ENCODE measurements at places on chromosomes 3 and 15.
A peak's percentile ranks its signal among the peaks of the same experiment; 100 is the strongest.

DNA sequence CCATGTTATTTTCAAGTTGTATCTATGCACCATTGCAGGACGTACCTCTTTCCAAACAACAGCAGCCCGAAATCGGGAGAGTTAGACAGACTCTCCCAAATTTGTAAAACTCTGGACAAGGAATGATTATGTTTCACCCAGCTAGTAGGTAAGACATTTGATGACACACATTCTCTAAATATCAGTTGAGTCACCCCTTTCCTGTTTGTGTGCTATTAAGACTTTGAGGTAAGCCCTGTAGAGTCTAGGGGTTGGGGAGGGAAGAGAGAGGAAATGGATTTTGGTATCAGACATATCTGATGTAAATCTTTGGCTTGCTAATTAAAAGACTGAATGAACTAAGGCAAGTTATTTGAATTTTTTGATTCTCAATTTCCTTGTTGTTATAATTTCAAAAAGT is 999.0 kb downstream of the TUSC7 start:
- no peak for DNase-seq

GRCh38 chr3:194537732-194538247 is 51.0 kb upstream of the ATP13A3 start:
- peak; percentile 95 for DNase-seq

DNA sequence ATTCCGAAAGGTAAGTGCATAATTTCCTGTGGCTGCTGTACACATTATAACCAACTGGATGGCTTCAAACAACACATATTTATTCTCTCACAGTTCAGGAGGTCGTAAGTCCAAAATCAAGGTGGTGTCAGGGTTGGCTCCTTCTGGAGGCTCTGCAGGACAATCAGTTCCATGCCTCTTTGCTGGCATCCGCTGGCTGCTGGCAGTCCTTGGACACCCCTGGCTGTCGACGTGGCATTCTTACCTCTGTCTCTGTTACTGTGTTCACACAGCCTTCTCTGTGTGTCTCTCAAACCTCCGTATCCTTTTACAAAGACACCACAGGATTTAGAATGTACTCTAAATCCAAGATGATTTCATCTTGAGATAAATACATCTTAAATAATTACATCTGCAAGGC is 398.8 kb upstream of the ATP10A start:
- no peak for DNase-seq

DNA sequence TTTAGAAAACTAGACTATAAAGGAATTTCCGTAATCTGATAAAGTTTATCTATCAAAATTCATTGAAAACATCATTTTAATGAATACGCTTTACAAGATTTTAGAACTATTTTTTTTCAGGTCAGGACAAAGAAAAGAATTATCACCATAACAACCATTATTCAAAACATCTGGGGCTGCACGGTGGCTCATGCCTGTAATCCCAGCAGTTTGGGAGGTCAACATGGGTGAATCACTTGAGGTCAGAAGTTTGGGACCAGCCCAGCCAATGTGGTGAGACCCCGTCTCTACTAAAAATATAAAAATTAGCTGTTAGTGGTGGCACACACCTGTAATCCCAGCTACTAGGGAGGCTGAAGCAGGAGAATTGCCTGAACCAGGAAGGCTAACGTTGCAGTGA is 260.4 kb downstream of the WNT5A start:
- DNase-seq: no peak

DNA sequence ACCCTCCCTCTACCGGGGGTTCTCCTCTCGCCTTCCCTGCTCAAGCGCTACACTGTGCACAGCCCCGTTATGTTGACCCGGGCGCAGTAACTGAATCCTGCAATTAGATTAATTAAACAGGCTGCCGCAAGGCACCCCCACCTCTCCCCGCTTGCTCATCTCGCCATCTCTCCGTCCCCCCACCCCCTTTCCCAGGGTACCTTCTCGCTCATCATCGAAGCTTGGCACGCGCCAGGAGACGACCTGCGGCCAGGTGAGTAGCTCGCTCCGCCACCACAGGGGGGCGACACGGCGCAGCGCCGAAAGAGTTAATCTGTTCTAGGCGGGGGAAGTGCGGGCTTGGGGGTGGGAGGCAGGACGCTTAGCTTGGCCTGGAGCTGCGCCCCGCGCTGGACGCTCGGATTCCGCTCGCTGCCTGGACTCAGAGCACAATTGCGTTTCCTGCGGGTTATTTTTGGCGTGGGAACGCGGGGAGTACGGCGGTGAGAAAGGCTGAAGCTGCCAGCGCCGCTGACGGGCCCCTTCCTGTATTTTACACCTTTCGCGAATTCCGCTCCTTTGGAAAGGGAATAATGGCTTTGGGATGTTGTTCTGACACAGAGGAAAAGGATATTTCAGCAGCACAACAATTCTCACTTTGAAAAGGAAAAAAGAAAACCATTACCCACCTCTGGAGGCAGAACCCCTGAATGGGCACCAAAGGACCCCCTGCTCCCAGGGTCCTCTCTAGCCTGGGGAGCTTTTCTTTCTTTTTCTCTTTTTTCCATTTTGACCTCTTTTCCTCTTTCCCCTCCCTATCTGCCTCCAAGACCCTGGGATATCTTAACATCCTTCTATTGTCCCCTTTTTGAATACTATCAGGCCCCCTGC is 1.5 kb downstream of the DLL4 start:
- no peak for DNase-seq

GRCh38 chr3:12954891-12955650 is 113.7 kb upstream of the RPL32 start:
- DNase-seq: no peak

- no peak for DNase-seq
These were observed 235.0 kb downstream of the ULK4 start for GRCh38 chr3:41726891-41727290.

DNA sequence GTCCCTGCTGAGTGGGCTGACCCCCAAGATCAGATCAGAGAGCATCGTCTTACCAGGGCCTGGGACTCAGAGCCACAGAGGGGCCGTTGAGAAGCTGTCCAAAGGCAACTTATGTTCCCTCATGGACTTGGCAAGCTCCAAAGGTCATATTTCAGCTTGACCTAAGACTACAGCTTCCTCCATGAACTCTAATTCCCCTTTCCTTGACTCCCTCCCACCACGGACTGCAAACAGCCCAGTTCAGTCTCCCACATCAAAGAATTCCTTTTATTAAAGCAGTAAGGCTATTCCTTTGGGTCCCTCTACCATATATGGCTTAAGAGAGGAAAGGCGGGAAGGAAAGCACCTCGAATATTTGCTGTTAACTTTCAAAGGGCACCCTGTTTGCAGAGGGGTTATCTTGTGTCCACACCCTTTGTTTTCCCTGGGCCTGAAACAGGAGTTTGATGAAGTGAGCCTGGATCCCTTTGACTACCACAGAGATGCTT is 146.1 kb upstream of the THBS1 start:
- DNase-seq: no peak

DNA sequence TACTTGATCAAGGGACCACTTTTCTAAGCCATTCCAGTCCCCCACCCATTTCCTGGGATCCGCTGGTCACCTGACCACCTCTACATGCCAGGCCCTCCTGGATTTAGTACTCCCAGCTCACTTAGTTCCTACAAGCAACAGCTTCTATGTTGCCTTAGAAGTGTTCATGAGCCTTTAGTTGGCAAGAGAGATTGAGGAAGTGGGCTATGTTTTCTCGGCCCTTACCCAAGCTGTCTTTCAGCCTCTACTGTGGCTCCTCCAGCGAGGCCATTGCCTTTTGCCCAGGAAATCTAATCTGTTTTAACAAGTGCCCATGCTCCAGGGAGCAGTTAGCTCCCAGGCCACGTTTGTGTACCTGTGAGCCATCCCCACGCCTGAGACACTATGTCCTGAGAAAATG is 4.5 kb upstream of the PRKAR2A start:
- DNase-seq: no peak

DNA sequence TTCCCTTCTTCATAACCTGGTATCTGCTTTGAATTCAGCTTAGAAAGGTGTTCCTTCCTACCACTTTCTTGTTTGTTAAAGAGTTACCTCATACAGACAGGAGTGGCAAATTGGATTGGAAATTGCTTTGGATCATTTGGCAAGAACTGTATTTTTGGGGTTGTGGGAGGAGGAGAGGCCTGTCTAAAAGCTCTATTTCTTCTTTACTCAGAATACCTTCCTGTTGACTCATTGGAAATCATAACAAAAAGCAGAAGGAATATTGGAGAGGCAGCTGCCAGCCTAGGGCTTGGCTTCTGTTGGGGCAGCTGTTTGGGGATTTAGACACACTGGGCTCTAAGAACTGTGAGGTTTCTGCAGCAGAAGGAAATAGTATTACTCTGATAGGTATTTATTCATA is 14.2 kb downstream of the IQGAP1 start:
- peak; percentile 89 for DNase-seq

GRCh38 chr15:33135355-33135781 is 59.1 kb downstream of the FMN1 start:
- DNase-seq: no peak

- DNase-seq: no peak
These were observed 1161.4 kb downstream of the OTOL1 start for GRCh38 chr3:162658003-162658402.

GRCh38 chr3:23750573-23751210 is 55.1 kb upstream of the UBE2E1 start:
- no peak for DNase-seq

DNA sequence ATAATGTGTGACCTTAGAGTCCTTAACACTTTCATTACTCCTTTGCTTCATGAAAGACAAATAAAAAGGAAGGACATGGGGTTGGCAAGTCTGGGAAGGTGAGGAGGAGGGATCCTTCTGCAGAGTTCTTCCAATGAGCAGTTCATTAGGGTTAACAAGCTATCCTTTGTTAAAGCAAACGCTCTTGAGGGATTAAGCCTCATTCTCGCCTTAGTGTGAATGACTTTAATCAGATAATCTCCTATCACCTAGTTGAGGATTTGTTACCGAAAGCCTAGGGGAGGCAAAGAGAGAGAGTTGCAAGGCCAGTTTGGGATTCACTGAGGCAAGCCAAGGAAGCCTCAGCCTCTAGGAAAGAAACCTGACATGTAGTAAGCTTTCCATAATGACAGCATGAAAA is 7.4 kb upstream of the MBNL1 start:
- DNase-seq: no peak

GRCh38 chr15:79897380-79897678 is 515 bp upstream of the MTHFS start:
- DNase-seq: no peak

GRCh38 chr3:13524979-13525669 is 23.8 kb upstream of the FBLN2 start:
- DNase-seq: no peak

DNA sequence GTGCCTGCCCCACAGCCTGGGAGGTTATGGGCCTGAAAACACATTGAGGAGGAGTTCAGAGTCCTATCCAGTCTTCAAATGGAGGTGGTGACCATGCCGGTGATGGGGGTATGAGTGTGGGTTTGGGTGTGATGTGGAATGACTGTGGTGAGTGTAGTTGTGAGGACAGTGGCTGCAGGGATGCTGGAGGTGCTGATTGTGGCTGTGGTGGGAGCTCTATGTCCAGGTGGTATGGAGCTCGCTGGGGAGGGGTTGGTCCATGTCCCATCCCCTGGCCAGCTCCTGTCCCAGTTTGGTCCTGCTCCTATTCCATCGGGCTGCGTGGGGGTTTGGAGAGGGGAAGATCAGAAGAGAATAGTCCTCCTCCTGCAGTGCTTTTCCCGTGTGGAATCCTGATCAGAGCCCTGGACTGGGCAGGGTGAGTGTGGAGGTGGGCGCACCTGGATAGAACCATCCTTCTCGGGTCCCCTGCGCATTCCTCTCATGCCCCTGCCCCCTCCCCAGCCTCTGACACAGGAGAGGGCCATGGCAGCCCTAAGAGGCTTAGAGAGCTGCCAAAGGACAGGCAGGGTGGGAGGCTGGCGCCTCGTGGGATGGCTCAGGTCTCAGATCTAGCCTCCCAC is 23.0 kb upstream of the GOLGA6C start:
- no peak for DNase-seq

- no peak for DNase-seq
These were observed 895 bp downstream of the GATA2 start for GRCh38 chr3:128491941-128492670.

DNA sequence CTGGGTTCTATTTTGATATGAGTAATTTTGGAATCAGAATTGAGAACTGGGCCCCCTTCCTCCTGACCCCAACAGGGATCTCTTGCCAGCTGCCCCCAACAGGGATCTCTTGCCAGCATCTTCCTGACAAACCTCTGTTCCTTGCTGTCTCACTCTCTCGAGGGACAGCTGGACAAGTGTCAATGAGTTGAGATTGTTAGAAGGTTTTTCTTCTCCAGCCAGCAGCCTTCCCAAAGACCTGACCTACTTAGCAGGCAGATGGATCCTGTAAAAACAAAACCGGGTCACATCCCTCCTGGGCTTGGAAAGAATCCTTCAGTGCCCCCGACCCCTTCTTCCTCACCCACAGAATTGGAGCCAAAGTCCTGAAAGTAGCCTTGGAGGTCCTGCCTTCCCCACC is 21.6 kb downstream of the LIMD1 start:
- DNase-seq: no peak

DNA sequence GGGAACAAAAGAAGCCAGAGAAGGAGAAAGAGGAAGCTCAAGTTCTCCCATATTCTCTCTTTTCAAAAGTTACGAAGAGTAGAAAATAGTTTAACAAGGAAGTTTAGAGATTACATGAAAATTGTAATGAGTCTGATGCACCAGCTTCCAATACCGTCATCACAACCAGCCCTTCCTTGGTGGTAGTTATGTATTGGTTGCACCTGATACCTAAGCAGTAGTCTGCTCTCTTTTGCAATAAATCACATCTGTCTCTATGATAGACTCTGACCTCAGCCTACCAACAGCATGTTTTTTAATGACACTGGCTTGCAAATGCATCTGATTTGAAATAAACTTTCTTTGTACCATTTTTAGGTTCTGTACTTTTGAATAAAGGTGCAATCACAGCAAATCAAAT is 575.8 kb downstream of the FHIT start:
- DNase-seq: no peak

GRCh38 chr3:157335233-157336076 is 101.2 kb upstream of the PTX3 start:
- DNase-seq: no peak

- no peak for DNase-seq
These were observed 107.8 kb downstream of the MBNL1 start for GRCh38 chr3:152376351-152377183.

DNA sequence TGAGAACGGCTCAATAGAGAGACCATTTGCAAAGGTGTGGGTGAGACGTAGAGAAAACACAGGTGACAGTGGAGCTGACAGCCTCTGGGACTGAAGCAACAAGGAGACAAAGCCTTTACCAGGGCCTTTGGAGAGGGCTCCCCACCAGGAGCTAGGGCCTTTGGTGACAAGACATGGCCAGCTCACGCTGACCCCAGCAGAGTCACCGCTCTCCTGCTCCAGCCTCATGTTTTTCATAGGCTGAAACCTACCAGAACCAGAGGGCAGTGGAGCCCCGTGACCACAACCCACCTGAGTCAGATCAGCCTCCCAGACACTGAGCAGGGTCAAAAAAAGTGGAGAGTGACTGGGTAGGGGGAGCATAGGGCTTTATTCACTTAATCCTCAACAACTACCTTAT is 214.7 kb downstream of the SHQ1 start:
- DNase-seq: no peak

Measured in HS-27A (cell line).